Endothelial cell (in vitro differentiated cells): ENCODE measurements at places on chromosomes 2 and 18.

DNA sequence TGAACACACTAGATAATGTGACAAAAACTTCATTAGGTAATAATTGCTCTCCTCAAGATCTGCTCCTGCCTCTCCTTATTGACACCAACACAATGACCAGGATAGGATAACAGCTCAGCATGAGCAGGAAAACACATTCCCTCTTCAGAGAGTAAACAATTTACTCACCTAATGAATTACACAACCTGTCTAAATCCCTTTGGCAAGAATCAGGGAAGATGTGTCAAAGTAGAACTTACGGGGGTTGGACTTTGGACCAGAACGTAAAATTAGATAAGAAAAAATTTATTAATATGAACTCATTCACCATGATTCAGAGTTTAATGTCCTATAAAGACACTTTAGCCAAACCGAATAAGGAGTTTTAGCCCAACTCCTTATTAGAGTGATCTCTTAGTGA, 512.2 kb downstream of the SATB2 start:
- no peaks in the 10 kb centered on the region for H3K36me3 ChIP-seq
- H3K4me3 ChIP-seq = no peak overlapping the region
- no peaks in the 10 kb centered on the region for H3K27me3 ChIP-seq
- DNase-seq = no peak

DNA sequence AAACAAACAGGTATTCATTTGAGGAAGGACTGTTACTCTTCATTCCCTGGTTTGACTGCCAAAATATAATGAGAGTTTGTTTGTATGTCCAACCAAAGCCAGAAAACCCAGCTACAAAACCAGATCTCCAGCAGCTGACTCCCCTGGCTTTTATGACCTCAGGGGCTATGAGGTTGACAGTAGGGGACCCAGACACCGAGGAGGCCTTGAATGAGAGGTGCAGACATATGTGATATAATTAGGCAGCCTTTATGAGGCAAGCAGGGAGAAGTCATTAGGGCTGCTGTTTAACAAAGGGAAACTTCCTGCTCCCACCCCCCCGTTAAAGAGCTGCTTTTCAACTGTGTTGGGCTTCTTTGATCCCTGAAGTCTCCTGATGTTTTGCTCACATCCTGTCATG, 236.7 kb downstream of the SLC4A3 start:
- peaks cover 2% of the 10 kb centered on the region for H3K4me1 ChIP-seq
- H3K36me3 ChIP-seq = no peaks in the 10 kb centered on the region
- no peak for DNase-seq
- H3K4me3 ChIP-seq = no peak overlapping the region
- H3K27ac ChIP-seq = no peak overlapping the region

DNA sequence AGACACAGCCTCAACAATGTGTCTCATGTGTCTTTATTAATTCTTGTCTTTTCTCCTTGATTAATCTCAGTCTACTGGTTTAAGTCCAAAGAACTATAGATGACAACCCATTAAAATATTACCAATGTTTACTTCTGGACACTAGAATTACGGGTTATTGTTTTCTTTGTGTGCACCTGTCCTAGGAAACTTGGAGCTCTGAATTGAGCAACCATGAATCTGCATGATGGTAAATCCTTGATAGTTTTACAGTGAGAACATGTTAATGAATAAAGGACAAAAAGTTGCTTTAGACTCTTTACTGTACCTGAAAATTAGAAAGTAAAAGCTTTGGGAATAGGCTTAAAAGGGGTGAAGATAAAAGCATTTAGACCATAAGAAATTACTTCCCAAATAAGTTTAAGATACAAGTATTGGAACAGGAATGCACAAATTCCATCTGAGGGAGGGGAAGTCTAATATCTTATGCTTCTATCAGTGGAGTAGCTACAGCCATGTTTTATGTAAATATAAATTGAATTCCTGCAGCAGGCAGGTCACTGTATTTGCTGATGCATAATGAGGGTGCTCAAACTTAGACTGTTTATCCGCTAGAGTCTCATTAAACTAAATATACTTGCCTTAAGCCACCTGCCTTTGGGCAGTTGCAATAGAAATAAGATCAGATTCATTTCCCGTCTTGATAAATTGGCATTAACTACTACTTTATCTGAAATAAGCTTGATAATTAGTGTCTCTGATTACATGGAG, 603.7 kb upstream of the GCFC2 start:
- no peak overlapping the region for H3K4me3 ChIP-seq
- H3K27me3 ChIP-seq = no peaks in the 10 kb centered on the region
- H3K27ac ChIP-seq = no peak overlapping the region
- no peak for DNase-seq
- H3K36me3 ChIP-seq = no peaks in the 10 kb centered on the region

DNA sequence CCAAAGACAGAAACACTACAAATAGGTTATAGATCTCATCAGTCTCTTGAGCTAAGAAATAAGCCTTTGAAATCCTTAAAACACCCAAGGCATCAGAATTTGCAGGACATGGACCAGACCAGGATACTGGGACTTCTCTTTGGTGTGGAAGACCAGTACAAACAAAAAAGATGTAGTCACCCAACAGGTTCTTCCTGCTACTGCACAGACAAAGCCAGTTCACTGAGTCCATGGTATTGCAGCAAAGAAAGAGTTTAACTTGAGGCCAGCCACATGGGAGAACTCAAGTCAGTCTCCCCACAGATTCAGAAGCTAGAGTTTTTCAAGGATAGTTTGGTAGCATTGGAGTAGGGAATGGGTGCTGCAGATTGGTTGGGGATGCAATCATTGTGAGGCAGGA, 169.6 kb upstream of the NDUFV2 start:
- no peak for DNase-seq
- peaks cover 8% of the 10 kb centered on the region for H3K27me3 ChIP-seq
- no peak overlapping the region for H3K4me3 ChIP-seq
- H3K4me1 ChIP-seq = no peaks in the 10 kb centered on the region
- no peak overlapping the region for H3K27ac ChIP-seq
- H3K36me3 ChIP-seq = peaks cover 7% of the 10 kb centered on the region

DNA sequence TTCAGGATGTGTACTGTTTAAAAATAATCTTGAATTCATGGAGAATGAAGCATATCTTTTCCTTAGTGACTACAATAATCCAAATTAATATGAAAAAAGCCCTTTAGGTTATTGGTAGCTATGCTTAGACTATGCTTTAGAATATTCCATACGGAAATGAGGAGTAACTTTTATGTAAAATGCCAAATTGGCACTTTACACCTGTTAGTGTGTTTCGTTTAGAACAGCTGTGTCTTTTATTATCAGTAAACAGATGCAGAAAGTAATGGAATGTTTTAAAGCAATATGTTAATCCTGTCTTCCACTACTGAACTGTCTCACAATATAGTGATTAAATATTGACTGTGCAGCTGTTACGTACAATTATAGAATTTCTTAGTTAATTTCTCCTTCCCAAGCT, 129.6 kb downstream of the PMS1 start:
- H3K27me3 ChIP-seq = no peaks in the 10 kb centered on the region
- H3K4me1 ChIP-seq = no peaks in the 10 kb centered on the region
- H3K27ac ChIP-seq = no peak overlapping the region
- no peak for DNase-seq
- no peak overlapping the region for H3K4me3 ChIP-seq

GRCh38 chr2:135862718-135863117, 13.5 kb downstream of the MCM6 start:
- no peak overlapping the region for H3K4me3 ChIP-seq
- H3K27me3 ChIP-seq = no peaks in the 10 kb centered on the region
- peaks cover 14% of the 10 kb centered on the region for H3K36me3 ChIP-seq
- DNase-seq = no peak
- no peaks in the 10 kb centered on the region for H3K4me1 ChIP-seq

GRCh38 chr2:145961846-145962245, 1441.9 kb upstream of the ZEB2 start:
- no peak for DNase-seq
- no peak overlapping the region for H3K27ac ChIP-seq

- H3K27ac ChIP-seq = no peak overlapping the region
- peak overlapping the region; percentile 83 for H3K4me3 ChIP-seq
- no peaks in the 10 kb centered on the region for H3K4me1 ChIP-seq
- peak; percentile 52 for DNase-seq
Measured at GRCh38 chr2:100321179-100321865, 979 bp downstream of the LONRF2 start.

GRCh38 chr2:219079417-219079816, 18.7 kb upstream of the IHH start:
- H3K36me3 ChIP-seq = no peaks in the 10 kb centered on the region
- H3K4me1 ChIP-seq = no peaks in the 10 kb centered on the region
- peaks cover 2% of the 10 kb centered on the region for H3K27me3 ChIP-seq
- DNase-seq = no peak
- no peak overlapping the region for H3K4me3 ChIP-seq
